ENCODE measurements at places on chromosomes 7 and 10.

- no peak for DNase-seq
Observed at GRCh38 chr10:93139059-93139655, 65.5 kb downstream of the CYP26A1 start.

DNA sequence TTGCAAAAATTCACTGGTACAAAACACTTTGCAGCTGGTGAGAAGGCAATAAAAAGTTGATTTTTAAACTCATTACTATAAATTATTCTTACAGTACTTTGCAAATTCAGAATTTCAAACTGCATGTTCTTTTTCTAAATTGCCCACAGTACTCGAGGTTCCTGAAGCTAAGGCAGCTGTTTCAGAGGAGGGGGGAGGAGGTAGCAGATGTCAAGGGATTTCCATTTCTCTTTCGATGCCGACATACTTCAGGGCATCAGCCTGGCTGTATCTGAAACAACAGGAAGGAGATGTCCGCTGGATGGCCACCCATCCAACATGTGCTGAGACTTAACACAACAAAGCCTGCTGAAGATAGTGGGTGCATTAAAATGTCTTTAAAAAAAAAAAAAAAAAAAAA lies 76.7 kb downstream of the EZH2 start:
- DNase-seq = no peak

GRCh38 chr10:118216571-118217170 lies 125.5 kb downstream of the FAM204A start:
- no peak for DNase-seq

GRCh38 chr10:78579995-78580394 lies 488.8 kb upstream of the ZMIZ1 start:
- DNase-seq = peak; percentile 66

GRCh38 chr10:70771311-70772194 lies 13.6 kb downstream of the TBATA start:
- DNase-seq = no peak

- DNase-seq = no peak
Observed at GRCh38 chr10:614139-614711, 75.2 kb downstream of the DIP2C start.

DNA sequence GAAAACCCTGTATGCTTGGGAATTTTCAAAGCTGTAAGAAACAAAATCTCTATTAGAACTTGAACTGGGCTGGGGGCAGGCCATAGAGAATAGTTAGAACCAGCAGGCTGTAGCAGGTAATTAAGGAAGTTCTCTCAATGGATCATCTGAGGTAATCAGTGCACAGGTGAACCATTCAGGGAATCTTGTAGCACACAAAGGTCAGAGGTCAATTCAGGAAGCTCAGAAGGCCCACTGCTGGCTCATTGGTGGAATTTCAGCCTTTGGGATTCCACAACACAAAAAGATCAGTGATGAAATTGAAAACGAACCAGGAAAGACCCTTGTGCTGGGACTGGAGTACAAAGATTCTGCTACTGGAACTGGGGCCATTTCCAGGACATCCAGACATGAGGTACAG lies 82.0 kb downstream of the TMEM168 start:
- DNase-seq = no peak

- DNase-seq = no peak
Observed at GRCh38 chr7:32093415-32094408, 23.5 kb upstream of the PDE1C start.

- DNase-seq = no peak
Observed at GRCh38 chr7:149466364-149466763, 5.5 kb upstream of the ZNF777 start.

DNA sequence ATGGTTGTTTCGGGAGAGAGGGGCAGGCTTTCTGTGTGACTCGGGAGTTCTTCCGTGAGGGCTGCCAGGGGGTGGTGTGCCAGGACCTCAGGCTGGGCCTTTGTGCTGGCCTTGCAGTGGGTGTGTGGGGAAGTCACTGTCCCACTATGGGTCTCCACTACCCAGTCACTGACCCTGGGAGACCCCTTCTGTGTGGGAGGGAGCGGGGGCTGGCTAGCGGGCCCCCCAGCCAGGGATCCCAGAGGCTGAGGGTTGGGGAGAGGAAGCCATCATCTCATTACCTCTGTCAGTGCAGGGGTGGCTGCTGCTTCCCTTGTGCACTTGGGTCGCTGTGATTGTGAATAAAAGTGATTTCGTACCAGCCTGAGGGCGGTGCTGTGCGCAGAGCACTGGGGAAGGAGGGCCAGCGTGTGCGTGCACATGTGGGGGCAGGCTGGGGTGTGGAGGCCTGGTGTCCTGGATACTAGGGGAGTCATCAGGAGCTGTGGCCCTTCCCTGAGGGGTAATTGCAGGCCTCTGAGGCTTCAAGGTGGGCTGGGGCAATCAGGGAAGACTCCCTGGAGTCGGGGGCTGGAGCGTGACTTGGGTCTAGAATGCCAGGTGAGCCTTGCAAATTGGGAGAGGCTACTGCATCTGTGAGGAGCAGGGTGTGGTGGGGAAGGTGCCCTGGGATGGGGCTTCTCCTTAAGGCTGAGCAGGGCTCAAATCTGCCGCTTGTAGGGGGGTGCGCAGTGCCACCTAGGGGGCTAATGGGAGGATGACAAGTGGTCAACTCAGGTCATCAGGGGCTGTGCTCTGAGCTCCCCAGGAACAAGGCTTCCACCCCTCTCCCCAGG lies 98.9 kb downstream of the NEURL1 start:
- no peak for DNase-seq

GRCh38 chr7:139936760-139937310 lies 107.8 kb downstream of the TBXAS1 start:
- no peak for DNase-seq

- DNase-seq = peak; percentile 74
Observed at GRCh38 chr7:6637544-6638229, 569 bp downstream of the ZNF316 start.

- no peak for DNase-seq
Observed at GRCh38 chr7:96416599-96416998, 94.7 kb upstream of the SLC25A13 start.

DNA sequence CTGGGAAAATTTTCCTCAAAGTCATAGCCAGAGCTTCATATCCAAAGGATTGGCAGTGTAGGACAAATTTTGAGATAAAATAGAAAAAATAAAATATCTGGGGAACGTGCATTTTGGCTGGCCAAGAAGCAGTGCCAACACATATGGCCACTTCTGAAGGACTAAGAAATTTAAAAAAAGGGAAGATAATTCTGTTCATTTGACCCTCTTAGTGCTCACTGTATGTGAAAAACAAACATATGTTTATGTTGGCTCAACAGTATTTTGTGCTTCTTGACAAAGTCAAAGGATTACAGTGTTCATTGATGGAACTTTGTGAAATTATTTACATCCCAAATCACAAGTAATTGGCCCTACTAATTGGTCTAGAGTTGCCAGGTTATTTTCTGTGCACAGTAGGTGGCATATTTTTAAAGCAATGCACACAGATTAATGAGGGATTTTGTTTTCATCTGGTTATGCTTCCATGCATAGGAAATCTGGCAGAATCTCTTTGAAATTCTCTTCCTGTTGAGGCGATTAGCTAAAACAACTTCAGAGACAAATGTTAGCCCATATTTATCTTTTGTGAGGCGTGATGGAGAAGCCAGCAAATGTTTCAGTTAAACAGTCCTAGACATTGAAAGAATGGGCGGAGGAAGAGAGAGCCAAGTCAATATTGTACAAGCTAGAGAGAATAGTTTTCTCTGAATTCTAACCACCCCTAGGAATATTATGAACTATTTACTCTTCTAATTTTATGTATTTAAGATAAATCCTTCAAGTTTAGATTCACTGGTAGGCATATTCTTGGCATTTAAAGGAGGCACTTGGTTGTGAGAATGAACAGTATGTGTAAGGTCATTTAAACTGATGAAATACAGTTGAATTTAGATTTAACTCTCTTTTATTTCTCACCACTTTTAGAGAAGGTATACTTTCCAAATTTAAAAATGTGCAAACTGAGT lies 237.7 kb upstream of the MBL2 start:
- no peak for DNase-seq

DNA sequence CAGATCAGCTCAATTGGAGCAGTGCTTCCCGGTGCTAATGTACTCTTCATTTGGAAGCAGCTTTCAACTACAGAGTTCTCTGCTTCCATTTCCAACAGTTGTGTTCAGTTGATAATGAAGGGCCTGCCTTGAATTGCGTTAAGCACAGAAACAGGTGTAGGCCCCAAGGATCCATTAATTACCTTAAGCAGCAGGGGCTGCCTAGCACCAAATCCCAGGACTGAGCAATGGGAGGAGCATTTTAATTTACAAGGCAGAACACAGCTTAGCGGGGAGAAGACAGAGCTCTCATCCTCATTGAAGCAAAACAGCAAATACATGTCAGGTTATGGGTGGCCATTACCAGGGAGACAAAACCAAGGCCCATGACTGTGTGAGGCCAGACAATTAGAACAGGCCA lies 349.6 kb downstream of the TFEC start:
- DNase-seq = no peak

DNA sequence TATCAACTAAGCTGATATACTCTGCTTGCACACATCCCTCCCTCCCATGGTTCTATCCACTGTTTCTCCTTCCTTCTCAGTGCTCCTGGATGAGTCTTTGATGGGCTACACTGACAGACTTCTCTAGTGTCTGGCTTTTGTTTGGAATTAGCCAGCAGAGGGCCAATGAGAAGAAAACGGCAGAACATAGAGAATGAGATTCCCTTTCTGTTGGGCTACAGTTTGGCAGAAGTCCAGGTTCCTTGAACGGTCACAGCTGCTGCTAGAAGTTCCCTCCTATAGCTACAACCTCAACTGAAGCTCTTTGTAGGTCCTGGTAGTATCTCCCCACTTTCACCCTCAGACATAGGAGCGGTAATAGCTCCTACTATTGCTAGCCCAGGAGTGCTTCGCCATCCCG lies 251.1 kb upstream of the LRRN3 start:
- DNase-seq = no peak

GRCh38 chr7:129898502-129899160 lies 54.1 kb downstream of the UBE2H start:
- DNase-seq = no peak

- no peak for DNase-seq
Observed at GRCh38 chr10:109027534-109028185, 895.7 kb downstream of the XPNPEP1 start.

DNA sequence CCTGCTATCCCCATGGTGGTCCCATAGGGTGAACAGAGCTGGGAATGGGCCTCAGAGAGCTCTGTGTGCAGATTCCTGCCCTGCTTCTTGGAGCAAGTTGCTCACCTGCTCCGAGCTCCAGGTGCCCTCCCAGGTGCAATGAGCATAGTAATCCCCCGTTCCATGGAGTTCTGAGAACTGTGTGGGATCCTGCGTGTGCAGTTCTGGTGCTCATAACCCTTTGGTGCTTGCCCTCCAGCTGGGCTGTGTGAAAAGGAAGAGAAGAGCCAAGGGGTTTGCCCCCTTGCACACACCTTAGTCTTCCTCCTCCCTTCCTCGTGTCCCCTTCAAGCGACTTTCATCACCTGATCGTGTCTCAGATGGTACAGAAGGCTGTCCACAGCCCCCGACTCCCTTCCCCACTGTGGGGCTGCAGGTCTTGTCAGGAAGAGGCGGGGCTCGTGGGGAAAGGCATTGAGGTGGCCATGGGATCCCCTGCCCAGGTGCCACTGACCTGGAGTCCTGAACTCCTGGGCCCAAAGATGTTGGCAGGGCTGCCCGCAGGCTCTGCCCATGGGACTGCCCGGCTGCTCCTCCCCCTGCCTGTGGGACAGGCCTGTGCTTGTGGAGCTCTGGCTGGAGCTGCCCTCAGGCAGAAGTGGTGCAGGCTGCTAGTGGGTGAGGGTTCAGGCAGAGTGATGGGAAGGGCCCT lies 21.9 kb upstream of the ZNF488 start:
- no peak for DNase-seq

GRCh38 chr10:86285136-86285790 lies 81.3 kb downstream of the GRID1 start:
- no peak for DNase-seq

DNA sequence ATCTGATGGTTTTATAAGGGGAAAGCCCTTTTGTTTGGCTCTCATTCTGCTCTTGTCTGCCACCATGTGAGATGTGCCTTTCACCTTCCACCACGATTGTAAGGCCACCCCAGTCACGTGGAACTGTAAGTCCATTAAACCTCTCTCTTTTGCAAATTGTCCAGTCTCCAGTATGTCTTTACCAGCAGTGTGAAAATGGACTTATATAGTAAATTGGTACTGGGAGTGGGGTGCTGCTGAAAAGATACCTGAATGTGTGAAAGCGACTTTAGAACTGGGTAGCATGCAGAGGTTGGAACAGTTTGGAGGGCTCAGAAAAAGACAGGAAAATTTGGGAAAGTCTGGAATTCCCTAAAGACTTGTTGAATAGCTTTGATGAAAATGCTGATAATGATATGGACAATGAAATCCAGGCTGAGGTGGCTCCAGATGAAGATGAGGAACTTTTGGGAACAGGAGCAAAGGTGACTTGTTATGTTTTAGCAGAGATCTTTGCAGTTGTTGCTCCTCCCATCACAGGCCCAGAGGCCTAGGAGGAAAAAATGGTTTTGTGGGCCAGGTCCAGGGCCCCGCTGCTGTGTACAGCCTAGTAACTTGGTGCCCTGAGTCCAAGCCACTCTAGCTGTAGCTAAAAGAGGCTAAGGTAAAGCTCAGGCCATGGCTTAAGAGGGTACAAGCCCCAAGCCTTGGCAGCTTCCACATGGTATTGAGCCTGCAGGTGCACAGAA lies 275.7 kb upstream of the NPSR1 start:
- DNase-seq = no peak

GRCh38 chr10:98172495-98172894 lies 38.0 kb downstream of the R3HCC1L start:
- DNase-seq = no peak

GRCh38 chr7:150973571-150974451 lies 4.3 kb downstream of the KCNH2 start:
- DNase-seq = no peak

- DNase-seq = peak; percentile 77
Observed at GRCh38 chr10:102422545-102423129, 2.0 kb downstream of the FBXL15 start.

- no peak for DNase-seq
Observed at GRCh38 chr7:38760226-38760625, 129.1 kb upstream of the AMPH start.

GRCh38 chr10:21517134-21518031 lies 8.1 kb downstream of the SKIDA1 start:
- peak; percentile 70 for DNase-seq

DNA sequence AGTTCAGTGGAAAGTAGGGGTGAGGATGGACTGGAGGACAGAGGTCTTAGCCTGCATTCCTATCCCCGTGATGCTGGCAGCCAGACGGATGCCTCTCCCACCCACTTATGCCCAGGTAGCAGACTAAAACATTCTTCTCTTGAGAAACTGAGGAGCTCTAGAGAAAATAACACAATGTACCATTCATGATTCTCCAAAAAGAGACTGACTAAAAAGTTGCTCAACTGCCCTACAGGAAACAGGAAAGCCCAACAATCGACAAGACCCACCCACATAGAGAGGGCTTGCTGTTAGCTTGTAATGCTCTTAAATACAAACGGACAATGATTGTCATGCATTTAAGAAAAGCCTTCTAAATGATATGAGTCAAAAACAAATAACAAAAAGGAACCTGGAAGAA lies 33.2 kb upstream of the PDE1C start:
- no peak for DNase-seq
